ENCODE measurements at places on chromosomes 11 and 22. TPM values are rescaled to one million over a fixed set of nuclear protein-coding genes. Genes with fewer than 3 reads are reported as not detected.

CCDC89 gene
- 13.6 TPM for total RNA-seq

CHEK1 gene
- total RNA-seq = 57.7 TPM

- DNase-seq = no peak
Observed at GRCh38 chr22:23079814-23080521, 9.6 kb downstream of the GNAZ start.

- DNase-seq = no peak
Observed at GRCh38 chr22:22931557-22932270, 44.1 kb downstream of the IGLL5 start.

DNA sequence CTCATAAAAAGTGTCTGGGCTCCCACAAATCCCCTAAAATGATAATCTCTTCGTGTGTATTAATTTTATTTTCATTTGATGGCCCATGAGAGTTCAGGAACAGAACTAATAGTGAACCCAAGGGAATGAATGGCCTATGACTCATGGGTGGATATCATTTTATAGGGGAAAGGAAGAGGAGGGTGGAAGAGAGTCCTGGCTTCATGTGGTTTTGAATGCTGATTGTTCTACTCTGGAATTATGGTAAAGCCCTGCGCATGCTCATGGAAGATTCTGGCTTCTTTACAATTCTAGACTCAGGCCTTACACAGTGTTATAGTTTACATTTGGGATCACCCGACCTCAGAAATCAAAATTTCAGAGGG is 35.2 kb downstream of the MAML2 start:
- peak; percentile 83 for DNase-seq

- DNase-seq = no peak
Observed at GRCh38 chr11:60981515-60981914, 10.0 kb downstream of the CD6 start.

DNA sequence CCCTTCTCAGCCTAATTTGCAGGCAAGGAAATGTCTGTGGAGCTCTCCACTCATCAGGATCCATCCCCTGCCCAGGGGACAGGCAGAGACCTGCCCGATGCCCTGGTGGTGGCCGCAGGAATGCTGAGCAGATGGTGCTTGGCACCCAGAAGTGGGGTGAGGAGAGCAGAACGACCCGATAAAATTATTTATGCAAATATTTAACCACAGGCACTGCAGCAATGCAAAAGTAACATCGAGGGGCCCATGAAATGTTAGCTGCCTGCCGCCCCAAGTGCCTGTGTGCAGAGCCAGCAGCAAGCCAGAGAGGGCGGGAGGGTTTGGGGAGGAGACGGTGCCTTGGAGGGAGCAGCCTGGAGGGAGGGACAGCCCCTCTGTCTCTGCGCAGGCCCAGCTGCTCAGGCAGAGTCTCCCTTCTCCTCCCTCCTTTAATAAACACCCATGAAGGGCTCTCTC is 205.5 kb downstream of the CTTN start:
- no peak for DNase-seq

DNA sequence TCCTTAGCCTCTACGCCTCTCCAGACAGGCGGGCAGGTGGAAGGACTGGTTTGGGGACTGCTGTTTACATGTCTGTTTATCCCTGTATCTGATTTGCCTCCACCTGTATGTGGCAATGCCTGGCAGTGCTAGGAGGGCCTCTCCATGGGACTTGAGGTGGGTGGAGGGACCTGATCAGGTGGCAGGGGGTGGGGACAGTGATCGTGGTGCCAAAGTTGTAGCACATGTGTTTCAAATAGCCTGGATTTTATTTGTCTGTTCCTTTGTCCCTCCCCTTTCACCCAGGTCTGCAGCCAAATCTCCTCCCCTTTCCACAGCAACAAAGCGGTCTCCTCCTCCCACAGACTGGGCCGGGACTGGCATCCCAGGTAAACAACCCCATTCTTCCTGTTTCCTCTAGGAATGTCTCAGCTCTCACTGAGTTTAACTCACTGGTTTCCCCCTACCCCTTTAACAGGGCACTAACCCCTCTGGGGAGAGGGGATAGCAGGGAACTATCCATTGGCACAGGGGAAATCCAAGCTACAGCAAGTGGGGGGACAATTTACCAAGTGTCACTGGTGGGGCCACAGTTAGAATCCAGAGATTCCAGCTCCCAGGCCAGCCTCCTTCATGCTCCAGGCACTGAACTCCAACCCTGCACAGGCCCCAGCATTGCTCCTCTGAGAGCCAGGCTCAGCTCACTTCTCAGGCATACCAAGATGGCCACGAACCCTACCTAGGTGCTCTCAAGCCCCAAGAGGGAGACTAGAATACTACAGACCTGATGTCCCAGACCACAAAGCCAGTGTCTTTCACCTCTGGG is 22.9 kb upstream of the TLCD5 start:
- no peak for DNase-seq

Measured in A172 (cell line).